Adrenal gland (tissue), 19 donors: ENCODE measurements at places on chromosomes 1 and 21. TPM values are rescaled to one million over a fixed set of nuclear protein-coding genes. Genes with fewer than 3 reads are reported as not detected.

DNA sequence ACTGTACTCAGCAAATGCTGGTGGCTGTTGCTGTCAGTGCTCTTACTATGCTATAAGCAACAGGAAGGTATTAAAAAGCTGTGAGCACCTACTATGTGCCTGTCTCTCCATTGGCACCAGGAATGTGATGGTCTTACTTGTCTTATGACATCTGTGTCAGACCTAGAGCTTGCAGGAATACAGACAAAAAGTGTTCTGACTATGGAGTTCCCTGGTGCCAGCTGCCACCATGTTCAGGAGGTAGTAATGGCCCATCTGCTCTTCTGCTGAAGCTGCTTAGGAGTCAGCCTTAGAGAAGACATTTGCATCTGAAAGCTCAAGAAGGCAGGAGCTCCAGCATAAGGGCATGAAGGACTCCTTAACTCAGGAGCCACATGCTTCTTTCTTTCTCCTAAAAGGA is 52.3 kb downstream of the MAB21L3 start:
- no peak for DNase-seq

Gene KLHDC7A
- not detected for total RNA-seq

Gene CRABP2
- 7.5 TPM for total RNA-seq

DNA sequence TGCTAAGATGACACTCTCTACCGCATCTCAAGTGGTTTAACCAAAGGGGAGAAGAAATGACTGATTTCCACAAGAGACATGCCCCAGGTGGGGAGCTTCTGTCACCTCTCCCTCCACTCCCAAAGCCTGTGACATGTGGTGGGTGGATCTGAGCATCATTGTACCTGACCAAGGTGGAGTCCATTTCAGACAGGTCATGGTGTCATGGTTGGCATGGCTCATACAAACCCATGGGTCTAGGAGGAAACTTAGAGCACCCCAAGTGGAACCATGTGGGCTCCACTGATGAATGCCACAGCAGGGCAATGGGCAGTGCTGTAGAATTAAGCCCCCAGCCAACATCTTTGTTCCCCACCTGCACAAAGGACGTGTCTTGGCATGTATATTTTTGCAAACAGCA is 131.5 kb upstream of the EDN2 start:
- no peak for DNase-seq

GRCh38 chr1:93275634-93276295 is 69.9 kb upstream of the DR1 start:
- DNase-seq: no peak

Gene LIN28A
- total RNA-seq: not detected

DNA sequence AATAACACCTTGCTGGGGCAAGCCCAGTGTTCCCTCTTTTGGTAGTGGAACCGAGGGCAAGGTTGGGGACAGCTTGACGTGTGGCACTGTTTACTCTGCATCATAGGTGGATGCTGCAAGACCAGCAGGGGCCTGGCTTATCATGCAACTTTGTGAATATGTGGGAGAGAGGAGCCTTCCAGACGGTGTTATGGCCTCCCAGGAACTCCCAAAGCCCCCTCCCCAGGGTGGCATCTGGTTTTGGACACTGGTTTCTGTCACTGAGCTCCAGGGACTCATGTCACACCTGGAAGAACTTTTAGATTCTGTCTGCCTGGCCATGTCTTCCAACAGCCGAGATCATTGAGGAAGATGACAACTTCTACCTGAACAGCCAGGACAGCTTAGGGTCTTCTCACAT is 1.4 kb upstream of the TLR5 start:
- DNase-seq: no peak
